ENCODE measurements at places on chromosomes 13 and 19. TPM values are rescaled to one million over a fixed set of nuclear protein-coding genes. Genes with fewer than 3 reads are reported as not detected.

Gene LCP1
- total RNA-seq, result 1,093 TPM

Gene ZNF835
- total RNA-seq, result 0.10 TPM

Gene DCT
- total RNA-seq, result 0.61 TPM

Gene WDR62
- total RNA-seq, result 21.7 TPM

Gene LMTK3
- total RNA-seq, result 4.5 TPM

Gene PODNL1
- 0.42 TPM for total RNA-seq

Gene KANK3
- total RNA-seq, result 1.5 TPM

Gene HIF3A
- total RNA-seq, result not detected

Gene ZNF547
- total RNA-seq, result 3.9 TPM

Gene ZGLP1
- 2.1 TPM for total RNA-seq

Gene PBX4
- total RNA-seq, result 72.1 TPM

Gene NEK5
- 0.15 TPM for total RNA-seq

Gene LYPD5
- 0.71 TPM for total RNA-seq

Gene POLR1G
- 8.2 TPM for total RNA-seq

Gene PLIN5
- not detected for total RNA-seq

Gene UBL5
- total RNA-seq, result 389 TPM

Gene ZNF790
- 5.7 TPM for total RNA-seq

Gene ZNF177
- 0.34 TPM for total RNA-seq

Gene TUBA3C
- not detected for total RNA-seq

Gene GGACT
- total RNA-seq, result 6.0 TPM

Gene ATP8A2
- 1.7 TPM for total RNA-seq

Gene SPRYD7
- 2.7 TPM for total RNA-seq

Gene ERICH6B
- total RNA-seq, result not detected

Gene PCP2
- total RNA-seq, result 1.9 TPM

Gene CCDC8
- not detected for total RNA-seq

Gene CNFN
- not detected for total RNA-seq

Gene CYP2S1
- 0.73 TPM for total RNA-seq

Gene SIRT6
- 49.5 TPM for total RNA-seq
